NCI-H69 (cell line): ENCODE measurements at places on chromosomes 5 and 9.
A peak's percentile ranks its signal among the peaks of the same experiment; 100 is the strongest.

DNA sequence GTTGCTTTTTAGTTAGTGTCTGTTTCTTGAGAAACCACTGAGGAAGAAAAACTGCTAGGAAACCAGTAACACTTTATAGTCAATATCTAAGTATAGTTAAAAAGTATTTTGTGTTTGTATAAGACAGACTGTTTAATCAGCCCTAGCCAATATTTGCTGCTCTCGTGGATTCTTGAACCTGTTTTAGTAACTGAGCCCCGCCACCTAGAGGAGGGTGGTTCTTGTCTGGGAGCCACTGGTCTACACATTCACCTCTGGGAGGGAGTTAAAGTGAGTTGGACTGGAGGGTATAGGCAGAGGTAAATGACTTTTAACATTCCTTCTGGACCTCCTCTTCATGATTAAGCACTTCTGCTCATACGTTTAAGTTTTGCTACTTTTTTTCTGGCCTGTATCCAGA is 117.2 kb downstream of the SPATA31D1 start:
- no peak for DNase-seq

- no peak for DNase-seq
Measured at GRCh38 chr5:138989720-138990119, 114.6 kb upstream of the LRRTM2 start.

DNA sequence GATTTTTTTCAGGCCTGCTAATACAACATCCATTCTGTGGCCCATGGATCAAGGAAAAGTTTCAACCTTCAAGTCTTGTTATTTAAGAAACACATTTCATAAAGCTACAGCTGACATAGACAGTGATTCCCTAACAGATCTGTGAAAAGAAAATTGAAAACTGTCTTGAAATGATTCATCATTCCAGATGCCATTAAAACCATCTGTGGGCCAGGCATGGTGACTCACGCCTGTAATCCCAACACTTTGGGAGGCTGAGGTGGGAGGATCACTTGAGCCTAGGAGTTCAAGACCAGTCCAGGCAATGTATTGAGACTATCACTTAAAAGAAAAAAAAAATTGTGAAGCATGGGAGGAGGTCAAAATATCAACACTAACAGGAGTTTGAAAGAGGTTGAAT is 6.0 kb downstream of the RAPGEF6 start:
- DNase-seq: no peak

GRCh38 chr9:98218562-98219363 is 26.3 kb upstream of the CORO2A start:
- DNase-seq: peak; percentile 64

DNA sequence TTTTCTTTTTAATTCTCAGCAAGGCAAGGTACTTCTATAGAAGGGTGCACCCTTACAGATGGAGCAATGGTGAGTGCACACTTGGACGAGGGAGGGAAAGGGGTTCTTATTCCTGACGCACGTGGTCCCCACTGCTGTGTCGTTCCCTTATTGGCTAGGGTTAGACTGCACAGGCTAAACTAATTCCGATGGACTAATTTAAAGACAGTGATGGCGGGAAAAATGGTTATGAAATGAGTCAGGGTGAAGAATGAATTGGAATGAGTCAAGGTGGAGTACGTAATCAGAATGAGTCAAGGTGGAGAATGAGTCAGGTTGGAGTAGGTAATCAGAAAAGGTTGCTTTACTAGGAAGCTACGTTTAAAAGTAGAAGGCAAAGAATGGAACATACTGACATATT is 2.1 kb upstream of the HMGCS1 start:
- no peak for DNase-seq

DNA sequence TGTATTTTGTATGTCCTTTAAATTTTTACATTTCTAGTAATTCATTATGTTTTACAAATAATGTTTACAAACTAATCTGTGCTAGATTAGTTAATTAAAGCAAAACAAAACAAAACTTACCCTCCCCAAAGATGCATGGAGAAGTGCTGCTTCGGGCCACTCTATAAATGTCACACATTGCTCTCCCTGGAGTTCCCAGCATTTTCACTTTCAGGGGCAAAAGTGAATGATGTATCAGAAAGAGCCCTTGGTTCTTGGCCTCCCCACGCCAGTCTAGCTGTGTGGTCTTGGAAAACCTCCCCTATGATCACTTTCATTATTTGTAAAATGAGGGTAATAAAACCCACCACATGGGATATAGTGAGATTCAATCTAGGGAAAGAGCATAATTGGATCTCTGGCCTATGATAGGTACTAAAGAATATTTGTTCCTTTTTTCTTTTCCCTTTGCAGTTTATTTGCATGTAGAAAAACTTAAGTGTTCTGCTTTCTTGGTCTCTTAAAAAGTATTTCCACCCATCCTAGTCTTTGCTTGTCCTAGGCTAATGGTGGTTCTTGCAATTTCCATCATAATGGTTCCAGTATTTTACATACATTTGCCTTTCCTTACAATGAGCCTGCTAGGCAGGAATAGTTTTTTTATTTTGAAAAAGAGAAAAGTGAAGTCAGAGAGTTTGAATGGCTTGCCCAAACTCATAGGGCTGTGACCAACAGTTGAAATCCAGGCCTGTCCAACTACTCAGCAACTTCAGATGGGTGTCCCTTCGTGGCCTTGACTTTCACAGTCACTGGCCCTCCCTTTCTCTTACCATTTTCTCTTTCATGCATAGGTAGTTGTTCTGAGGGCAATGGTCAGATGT is 184.5 kb upstream of the KLF4 start:
- DNase-seq: no peak

- no peak for DNase-seq
Measured at GRCh38 chr9:106179191-106179590, 484.9 kb downstream of the TMEM38B start.

GRCh38 chr9:13899924-13900323 is 414.0 kb downstream of the NFIB start:
- no peak for DNase-seq

- DNase-seq: no peak
Measured at GRCh38 chr5:150394131-150394530, 18.6 kb downstream of the CD74 start.

DNA sequence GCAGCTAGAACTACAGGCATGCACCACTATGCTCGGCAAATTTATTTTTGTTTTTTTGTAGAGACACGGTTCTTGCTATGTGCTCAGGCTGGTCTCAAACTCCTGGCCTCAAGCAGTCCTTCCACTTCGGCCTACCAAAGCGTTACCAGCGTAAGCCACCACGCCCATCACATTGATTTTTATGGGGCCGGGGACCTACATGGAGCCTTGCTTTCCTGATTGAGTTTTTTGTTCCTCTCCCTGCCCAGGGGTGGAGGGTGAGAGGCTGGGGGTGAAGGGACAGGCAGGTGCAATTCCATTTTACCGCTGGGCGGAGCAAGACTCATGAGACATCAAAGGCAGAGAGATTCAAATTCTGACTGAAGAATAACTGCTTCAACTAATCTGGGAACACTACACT is 1.9 kb downstream of the ALDH1B1 start:
- DNase-seq: no peak

DNA sequence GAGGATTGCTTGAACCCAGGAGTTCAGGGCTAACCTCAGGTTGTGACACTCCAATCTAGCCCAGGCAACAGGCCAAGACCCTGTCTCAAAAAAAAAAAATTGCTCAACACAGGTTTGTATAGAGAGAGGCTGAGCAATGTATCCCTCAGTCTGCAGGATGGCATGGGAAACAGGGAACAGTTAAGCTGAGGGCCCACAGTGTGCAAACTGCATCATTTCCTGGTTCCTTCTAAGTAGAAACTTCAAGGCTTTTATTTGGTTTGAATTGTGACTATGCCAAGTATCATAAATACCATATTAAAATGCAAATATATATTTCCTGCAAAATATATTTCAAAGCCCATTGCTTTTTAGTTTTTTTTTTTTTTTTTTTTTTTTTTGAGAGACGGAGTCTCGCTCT is 13.7 kb upstream of the ROPN1L start:
- DNase-seq: no peak

DNA sequence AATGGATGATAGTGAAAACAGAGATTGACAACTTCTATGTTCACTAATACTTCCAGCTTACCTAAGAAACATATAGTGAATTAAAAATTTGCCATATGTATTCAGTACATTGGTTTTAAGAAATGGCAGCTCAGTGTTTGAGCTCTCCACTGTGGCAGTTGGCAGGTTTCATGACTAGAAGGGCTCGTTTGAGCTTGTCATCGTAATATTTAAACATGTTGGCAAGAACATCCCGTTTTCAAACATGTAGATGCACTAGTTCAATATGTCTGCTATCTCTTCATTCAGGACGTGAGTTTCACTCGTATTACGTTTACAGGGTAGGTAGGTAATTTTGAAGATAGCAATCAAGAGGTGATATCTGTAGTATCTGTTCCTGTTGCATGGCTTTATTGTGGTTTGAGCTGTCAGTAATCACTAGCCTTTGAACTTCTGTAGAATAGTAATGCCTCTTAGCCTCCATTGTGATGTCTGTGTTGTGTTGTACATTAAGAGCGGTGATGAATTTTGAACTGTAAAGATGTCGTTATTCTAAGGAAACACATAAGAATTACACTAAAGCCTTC is 74.8 kb downstream of the NLN start:
- no peak for DNase-seq

DNA sequence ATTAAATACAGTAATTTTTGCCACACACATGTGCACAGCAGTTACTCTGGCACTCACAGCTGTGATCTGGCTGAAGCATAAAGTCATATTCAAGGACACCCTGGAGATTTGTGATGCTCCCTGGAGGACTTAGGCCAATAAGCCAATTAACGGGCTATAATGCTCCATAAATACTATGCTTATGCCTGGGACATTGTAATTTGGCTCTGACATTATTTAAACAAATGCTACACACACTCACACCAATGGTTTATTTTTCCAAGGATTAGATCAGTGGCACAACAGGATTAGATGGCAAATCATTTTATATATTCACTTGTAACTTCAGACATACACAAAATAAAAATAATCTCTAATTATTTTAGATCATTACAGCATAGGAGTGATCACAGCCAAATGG is 111.2 kb downstream of the LMNB1 start:
- DNase-seq: peak; percentile 92

- DNase-seq: no peak
Measured at GRCh38 chr5:81067406-81067805, 107.2 kb downstream of the RASGRF2 start.

DNA sequence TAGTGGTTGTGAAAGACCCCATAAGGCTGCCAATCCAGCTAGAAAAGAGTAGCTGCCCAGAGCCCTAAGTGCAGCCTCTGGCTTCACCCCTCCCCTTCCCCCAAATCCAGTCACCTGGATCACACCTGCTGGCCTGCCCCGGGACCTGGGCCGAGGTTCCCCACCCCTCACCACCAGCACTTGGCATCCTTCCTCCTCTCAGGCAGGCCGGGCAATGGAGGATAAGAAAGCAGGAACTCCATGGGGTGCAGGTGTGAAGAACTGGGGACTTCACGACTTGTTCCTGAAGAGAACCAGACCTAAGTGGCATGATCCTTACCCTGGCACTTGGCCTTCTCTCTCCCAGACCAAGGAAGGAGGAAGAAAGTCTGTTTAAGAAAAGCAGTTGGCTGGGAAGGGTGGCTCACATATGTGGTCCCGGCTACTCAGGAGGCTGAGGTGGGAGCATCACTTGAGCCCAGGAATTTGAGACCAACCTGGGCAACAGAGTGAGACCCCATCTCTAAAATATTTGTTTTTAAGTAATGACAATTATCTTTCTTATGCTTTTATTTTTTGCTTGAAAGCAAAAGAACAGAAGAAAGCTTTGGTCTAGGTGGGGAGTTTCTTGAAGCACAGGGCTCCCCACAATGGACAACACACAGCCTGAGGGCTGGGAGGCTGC is 131.1 kb downstream of the PAX5 start:
- peak; percentile 20 for DNase-seq

GRCh38 chr5:95835682-95836385 is 13.3 kb upstream of the GLRX start:
- no peak for DNase-seq

GRCh38 chr9:1771094-1771789 is 243.9 kb upstream of the SMARCA2 start:
- no peak for DNase-seq

DNA sequence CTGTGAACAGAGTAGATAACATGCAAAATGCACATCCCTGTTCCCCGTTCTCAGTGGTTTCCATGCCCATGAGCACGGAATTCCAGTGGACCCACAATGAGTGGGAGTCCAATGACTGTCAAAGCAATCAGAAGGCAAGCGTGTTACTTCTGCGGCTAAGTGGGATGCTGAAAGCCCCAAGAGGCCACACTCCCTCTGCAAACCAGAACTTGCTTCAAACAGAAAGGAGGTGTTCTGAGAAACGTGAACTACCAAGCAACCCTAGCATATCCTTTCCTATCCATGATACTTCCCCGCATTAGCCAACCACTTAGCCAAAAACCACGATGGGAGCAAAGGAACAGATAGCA is 21.7 kb upstream of the MVB12B start:
- DNase-seq: no peak

- peak; percentile 41 for DNase-seq
Measured at GRCh38 chr5:68137511-68138140, 77.9 kb upstream of the PIK3R1 start.

DNA sequence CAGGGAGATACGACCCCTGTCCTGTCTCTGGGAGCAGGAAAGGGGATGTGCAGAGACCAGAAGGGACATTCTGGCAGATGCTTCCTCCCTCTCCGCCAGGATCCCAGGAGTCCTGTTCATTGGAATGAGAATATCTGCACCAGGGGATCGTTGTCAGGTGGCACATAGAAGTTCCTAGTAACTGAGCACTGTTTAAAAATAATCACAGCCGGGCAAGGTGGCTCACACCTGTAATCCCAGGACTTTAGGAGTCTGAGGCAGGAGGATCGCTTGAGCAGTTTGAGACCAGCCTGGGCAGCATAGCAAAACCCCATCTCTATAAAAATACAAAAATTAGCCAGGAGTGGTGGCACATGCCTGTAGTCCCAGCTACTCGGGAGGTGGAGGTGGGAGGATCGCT is 12.3 kb downstream of the SARDH start:
- DNase-seq: no peak

GRCh38 chr5:107565791-107566767 is 104.7 kb downstream of the EFNA5 start:
- DNase-seq: peak; percentile 63

DNA sequence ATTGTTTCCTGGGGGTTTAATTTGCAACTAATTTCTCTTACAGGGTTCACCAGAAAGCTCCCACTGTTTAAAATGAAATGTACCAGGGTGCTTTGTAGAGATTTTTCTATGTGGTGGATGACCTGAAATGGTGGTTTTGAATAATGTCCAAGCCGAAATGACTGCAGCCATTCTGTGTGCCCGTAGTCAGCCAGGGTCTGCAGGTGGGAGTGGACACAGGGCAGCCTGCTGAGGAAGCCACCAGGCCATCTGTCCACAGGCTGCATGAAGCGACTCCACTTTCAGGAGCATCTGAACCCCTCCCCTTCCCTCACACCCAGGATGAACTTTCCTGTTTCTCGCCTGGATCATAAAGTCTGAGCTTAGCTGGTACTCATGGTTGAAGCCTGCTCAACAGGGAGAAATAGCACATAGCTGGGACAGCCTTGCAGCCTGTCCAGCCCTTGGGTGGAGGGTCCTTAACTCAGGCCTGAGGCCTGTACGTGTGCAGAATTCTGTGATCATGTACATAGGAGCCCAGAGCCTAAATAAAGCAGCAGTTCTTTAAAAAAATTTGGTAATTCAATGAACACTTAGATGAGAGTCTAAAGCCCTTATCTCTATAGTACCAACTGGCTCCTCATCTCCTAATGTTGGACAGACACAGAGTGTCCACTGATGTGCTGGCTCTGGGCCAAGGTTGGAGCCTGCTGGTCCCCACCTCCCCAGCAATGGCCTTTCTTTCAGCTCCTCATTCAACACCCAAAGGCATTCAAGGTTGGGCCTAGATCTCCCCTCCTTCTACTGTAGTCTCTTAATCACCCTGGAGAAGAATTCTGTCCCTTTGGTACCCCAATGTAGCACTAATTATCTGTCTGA is 72.8 kb downstream of the SHB start:
- peak; percentile 80 for DNase-seq
